Frontal cortex (tissue), 4 donors: ENCODE measurements at places on chromosomes 1 and 21.

- no peak for DNase-seq
These were observed 924 bp downstream of the EXTL2 start for GRCh38 chr1:100893718-100894117.

GRCh38 chr1:13536571-13536970 lies 22.8 kb upstream of the LRRC38 start:
- no peak for DNase-seq

- DNase-seq, result no peak
These were observed 29.4 kb downstream of the IL6R start for GRCh38 chr1:154434346-154435085.

DNA sequence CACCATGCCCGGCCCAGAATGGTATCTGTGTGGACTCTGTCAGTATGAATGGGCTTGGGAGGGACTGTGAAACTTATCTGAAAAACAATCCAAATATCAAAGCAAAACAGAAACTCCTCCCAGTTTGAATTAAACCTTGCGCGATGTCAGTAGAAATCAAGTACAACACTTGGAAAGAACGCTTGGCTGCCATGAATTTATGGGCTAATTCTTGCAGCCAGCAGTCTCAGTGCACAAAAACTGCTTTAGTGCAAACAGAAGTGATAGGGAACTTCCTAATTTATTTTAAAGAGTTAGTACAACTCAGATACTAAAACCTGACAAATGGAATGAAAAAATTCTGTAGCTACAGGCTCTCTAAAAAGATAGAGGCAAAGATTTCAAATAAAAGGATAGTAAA lies 8.5 kb downstream of the CLCA1 start:
- DNase-seq, result no peak

- no peak for DNase-seq
These were observed 22.0 kb downstream of the PRPF38A start for GRCh38 chr1:52426371-52426770.

DNA sequence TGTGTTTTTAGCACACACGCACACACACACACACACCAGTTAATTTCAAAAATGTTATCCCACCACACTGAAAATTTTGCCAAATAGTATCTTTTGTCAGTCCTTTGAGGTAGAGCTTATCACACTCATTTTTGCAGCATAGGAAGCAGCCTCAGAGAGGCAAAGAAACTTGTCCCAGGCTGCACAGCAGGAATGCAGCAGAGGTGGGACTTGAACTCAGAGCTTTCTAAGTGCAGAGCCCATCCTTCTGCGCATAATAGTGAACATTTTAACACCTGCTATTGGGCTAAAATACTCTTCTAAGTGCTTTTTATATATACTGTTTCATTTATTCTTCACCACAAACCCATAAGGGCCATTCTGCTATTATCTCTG lies 15.0 kb downstream of the FHAD1 start:
- no peak for DNase-seq

DNA sequence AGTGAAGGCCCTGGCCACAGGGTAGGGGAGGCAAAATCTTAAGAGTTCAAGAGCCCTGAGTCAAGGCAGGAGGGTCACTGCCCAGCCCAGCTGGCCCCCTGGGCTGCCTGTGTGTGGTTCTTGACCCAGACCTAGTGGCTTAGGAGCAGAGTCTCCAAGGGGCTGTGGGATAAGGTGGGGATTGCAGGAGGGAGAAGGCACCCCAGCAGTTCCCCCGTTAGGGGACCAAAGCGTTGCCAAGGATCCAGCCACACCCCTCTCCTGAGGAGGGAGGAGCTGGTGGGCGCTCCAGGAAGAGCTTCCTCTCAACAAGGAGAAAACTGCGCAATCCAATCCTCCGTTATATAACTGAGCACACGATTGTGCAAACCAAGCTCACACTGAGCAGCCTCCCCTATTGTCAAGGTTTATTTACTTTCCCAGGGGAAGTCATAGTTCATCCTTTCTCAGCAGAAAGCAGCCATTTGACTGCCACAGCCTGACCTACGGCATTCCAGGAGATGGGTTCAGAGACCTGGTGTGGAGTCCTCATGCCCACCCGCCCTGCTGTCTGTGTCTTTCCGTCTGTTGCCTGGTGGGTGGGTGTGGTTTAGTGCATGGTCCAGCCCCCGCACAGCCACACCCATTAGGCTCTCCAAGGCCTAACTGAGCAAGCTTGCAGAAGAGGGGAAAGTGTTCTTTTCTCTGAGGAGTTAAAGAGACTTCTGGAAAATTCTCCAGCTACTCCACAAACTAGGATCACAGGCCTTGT lies 3.5 kb downstream of the EPHX1 start:
- DNase-seq, result no peak

DNA sequence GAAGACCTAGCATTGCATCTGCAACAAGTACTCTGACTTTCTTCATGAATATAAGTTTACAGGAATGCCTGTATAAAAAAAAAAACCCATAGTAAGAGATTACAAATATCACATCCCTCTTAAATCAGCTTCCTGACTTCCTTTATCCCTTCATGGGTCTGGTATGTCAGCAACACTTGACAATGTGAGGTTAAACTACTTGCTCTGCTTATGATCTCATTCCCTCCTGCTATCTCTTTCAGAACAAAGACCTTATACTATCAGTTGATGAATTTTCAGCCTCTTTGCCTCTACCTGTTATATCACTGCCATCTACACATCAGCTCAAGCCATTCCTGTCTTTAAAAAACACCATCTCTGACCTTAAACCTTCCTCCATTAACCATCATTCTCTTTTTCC lies 130.9 kb upstream of the SAMSN1 start:
- DNase-seq, result no peak

GRCh38 chr1:156741481-156741983 lies 644 bp upstream of the MRPL24 start:
- DNase-seq, result no peak

- DNase-seq, result no peak
These were observed 4.1 kb downstream of the SRM start for GRCh38 chr1:11055676-11056075.

- no peak for DNase-seq
These were observed 172.6 kb upstream of the ADAMTS5 start for GRCh38 chr21:27139526-27139925.

DNA sequence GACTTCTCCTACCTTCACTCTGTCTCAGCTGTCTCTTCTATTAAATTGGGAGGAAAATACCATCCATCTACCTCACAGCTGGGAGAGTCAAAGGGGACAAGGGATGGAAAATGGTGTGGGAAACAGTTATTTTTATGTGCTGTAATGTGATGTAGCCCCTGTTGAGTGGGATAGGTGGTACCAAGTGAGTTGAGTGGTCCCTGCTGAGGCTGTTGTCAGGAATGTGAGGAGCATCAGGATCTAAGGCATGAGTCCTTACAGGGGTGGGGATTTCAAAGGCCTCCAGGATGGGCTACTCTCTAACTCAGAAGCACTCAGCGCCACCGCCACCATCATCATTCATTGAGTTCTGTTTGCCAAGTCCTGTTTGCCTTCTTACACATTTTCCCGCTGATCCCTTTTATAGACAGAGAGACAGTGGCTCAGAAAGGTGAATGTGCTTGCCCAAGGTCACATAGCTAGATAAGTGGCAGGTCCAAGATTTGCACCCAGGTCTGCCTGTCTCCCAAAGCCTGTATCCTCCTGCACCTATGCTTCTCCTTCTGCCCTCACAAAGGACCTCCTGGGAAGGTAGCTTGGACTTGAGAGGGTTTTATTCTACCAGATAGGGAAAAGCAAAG lies 4.6 kb upstream of the ID3 start:
- no peak for DNase-seq

- DNase-seq, result no peak
These were observed 77.8 kb upstream of the KIAA0040 start for GRCh38 chr1:175270361-175270760.

DNA sequence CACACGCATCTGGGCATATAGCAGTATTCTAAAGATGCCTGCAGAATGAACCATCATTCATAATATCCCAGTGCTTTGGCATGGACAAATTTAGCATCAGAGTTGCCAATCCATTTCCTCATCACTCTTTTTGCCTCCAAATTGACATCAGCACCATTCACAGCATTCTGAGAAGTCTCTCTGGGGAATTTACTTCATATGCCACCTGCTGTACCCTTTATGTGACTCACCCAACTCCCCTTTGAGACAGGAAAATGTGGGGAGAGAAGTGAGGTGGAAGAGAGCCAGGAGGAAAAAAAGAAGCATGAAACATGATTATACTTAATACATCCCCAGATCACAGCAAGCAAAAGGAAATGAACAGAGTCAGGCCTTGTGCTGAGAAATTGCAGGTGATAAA lies 37.4 kb downstream of the RAB3B start:
- DNase-seq, result no peak

GRCh38 chr21:42755031-42755665 lies 101.7 kb downstream of the PDE9A start:
- DNase-seq, result no peak

GRCh38 chr1:3261007-3261968 lies 192.3 kb downstream of the PRDM16 start:
- no peak for DNase-seq

GRCh38 chr1:9886092-9886742 lies 23.9 kb downstream of the CTNNBIP1 start:
- DNase-seq, result no peak

- no peak for DNase-seq
These were observed 294.9 kb downstream of the LRRIQ3 start for GRCh38 chr1:73903092-73903491.

GRCh38 chr1:200908191-200908868 lies 13.6 kb downstream of the INAVA start:
- DNase-seq, result no peak

- DNase-seq, result no peak
These were observed 74.2 kb downstream of the SIM2 start for GRCh38 chr21:36773117-36773516.
